ENCODE measurements at places on chromosomes 4 and X.

DNA sequence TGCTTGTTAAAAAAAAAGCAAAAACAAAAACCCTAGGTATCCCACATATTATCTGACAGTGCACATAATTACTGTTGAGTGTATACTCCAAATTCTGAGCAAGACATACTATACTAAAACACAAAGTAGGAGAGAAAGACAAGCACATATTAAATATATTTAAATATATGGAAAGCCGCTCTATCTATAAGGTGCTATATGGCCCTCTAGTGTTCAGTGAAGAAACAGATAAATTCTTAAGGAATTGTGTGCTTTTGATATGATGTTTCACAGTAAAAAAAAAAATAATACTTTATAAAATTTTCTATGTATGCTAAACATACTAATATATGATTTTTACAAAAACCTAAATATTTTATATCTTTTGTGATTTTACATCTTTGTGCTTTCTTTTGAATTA, 137.8 kb downstream of the FBXW7 start:
- DNase-seq = no peak

GRCh38 chr4:92953462-92953861, 649.7 kb downstream of the GRID2 start:
- no peak for DNase-seq

DNA sequence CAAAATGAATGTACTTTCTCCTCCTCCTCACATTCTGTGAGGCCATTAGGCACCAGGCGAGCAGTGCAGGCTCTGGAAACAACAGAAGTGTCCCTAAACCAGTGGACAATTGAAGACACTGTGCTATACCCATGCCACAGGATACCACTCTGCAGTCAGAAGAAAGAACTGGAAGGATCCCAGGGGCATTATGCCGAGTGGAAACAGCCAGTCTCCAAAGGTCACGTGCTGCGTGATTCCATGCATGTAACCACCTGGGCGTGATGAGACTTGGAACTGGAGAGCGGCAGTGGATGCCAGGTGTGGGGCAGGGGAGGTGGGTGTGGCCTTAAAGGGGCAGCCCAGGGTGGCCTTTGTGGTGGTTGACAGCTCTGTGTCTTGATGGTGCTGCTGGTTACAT, 139.4 kb downstream of the EVC2 start:
- no peak for DNase-seq

GRCh38 chr4:113628711-113629110, 132.8 kb downstream of the CAMK2D start:
- no peak for DNase-seq

DNA sequence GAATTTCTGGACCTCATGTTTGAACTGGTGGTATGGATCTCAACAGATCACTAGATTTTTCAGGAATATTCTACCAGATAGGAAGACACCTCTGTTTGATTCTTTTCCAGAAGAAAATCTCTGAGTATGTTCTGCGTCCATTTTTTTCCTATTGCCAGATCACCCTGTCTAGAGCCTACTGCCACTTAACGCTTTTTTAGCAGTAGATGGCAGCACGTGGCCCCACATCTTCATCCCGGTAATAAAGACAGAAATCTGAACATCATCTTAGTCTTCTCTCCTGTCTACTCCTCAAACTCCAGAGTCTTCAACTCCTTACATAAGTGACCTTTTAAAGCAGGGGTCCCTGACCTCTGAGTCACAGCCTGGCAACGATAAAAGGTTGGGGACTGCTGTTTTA, 184.7 kb downstream of the TMA16 start:
- DNase-seq = no peak

DNA sequence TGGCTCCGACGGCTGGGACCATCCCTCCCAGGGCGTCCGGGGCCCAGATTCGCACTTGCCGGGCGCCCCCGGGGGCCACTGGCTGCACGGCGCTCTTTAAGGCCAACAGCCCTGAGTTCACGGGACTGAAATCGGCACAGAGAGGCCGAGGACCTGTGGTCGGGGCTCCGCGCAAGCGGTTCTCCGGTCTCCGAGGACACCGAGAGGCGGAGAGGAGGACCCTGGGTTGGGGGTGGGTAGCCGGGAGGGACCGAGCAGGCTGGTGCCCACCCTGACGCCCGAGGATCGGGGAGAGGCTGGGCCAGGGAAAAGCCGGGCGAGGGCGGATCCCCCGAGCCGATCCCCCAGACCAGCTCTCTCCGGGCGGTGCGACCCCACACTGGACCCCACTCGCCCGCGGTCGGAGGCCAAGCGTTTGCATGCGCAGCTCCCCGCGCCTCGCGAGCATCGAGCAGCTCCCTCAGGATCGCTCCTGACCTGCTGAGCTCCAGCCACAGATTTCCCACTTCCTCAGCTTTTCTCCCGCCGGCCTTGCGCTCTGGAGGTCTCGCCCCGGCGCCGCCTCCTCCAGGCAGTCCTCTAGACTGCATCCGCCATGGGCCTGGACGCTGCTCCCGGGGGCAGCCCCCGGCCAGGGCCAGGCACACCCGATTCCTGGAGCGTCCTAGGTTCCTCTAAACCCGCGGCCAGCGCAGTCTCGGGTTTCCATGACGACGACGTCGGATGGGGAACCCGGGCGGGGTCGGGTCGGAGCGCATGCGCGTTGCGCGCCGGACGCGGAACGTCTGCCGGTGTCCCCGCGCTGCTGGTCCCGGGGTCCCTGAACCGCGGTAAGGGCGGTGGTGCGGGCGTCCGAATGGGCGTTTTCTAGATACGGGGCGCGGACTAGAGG, 17.6 kb upstream of the NAT8L start:
- peak; percentile 98 for DNase-seq

DNA sequence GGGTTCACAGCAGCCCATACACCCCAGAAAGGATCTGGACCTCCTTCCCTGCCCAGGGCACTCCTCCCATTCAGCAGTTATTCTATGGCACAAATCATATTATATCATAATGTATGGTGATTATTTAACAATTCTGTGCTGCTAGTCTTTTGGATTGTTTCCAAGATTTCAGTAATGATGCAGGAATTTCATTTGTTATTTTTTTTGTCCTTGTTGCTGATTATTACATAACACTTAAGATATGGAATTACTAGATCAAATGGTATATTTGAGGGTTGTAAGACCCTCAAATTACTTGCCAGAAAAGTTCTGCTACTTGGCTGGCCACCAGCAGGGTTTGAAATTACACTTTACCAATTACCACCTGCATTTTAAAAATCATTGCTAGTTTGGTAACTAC, 36.4 kb downstream of the QDPR start:
- peak; percentile 82 for DNase-seq

GRCh38 chr4:131337936-131338335, 1811.2 kb upstream of the PCDH10 start:
- DNase-seq = no peak

- DNase-seq = peak; percentile 19
These were observed 20.1 kb upstream of the SASH3 start for GRCh38 chrX:129759576-129760061.

GRCh38 chrX:136468391-136469103, 19.2 kb upstream of the BRS3 start:
- no peak for DNase-seq

- no peak for DNase-seq
These were observed 47.8 kb downstream of the KDR start for GRCh38 chr4:55077577-55077976.

DNA sequence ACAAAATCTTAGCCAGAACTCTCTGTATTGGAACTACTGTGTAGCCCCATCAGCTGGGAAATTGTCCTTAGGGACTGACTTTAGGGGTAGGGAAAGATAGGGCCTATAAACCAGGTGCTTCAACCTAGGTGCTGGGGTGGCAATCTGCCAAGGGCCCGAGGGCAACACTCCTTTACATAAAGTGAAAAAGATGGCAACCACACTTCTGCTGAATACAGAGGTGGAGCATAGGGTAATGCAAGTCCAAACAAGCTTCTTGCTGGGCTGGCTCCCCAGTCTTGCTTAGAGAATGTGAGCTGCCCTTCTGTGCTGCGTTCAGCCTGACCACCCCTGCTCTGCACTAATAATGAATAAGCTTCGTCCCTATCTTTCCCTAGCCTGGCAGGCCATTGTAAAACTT, 9.8 kb downstream of the ZBTB33 start:
- no peak for DNase-seq

- DNase-seq = no peak
These were observed 337.8 kb downstream of the PDGFC start for GRCh38 chr4:156633847-156634246.

DNA sequence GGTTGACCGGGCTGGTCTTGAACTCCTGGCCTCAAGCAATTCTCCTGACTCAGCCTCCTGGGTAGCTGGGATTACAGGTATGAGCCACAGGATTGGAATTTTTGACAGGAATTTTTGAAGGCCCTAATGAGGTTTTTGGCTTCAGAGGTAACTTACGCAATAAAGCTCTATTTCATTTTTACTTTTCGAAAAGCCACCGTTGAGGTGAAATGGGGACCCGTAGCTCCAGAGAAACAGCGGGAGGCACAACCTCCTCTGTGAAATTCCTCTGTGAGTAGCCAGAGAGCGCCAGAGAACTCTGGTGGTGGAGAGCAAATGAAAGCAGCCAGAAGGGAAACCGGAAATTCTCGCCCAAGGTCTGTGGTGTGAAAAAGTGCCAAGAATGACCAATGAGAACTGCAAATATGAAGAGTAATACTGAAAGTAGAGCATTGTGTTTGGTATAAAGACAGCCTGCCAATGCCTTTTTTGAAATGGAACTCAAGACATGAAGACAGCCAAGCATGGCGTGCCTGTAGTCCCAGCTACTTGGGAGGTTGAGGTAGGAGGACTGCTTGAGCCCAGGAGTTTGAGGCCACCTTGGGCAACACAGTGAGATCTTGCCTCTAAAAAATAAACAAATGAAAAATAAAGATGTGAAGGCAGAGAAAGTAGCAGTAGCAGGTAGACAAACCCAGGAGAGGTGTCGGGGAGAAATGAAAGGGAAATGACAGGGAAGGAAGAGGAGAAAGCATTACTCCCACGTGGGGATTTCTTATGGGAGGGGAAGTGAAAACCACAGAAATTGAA, 33.0 kb upstream of the TMEM131L start:
- peak; percentile 85 for DNase-seq

DNA sequence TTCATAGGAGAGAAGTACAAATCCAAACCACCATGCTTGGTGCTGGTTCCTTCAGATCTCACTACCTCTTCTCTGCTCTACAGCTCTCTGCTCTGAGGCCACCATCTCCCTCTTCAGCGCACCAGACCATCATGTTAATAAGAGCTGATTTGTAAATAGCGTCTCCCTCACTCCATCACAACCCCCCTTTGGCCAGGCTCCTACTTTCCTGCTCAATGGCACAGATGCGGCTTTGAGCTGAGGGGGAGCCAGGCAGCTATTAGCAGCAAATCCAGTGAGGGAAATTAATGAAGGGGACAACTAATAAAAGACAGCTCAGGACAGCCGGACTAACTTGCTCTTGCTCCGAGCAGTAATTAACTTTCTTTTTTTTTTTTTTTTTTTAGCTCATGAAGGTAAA, 13.1 kb downstream of the NEUROG2 start:
- no peak for DNase-seq

- DNase-seq = no peak
These were observed 345.1 kb downstream of the INPP4B start for GRCh38 chr4:142500966-142501365.

GRCh38 chr4:94395562-94395961, 52.9 kb upstream of the HPGDS start:
- DNase-seq = no peak

DNA sequence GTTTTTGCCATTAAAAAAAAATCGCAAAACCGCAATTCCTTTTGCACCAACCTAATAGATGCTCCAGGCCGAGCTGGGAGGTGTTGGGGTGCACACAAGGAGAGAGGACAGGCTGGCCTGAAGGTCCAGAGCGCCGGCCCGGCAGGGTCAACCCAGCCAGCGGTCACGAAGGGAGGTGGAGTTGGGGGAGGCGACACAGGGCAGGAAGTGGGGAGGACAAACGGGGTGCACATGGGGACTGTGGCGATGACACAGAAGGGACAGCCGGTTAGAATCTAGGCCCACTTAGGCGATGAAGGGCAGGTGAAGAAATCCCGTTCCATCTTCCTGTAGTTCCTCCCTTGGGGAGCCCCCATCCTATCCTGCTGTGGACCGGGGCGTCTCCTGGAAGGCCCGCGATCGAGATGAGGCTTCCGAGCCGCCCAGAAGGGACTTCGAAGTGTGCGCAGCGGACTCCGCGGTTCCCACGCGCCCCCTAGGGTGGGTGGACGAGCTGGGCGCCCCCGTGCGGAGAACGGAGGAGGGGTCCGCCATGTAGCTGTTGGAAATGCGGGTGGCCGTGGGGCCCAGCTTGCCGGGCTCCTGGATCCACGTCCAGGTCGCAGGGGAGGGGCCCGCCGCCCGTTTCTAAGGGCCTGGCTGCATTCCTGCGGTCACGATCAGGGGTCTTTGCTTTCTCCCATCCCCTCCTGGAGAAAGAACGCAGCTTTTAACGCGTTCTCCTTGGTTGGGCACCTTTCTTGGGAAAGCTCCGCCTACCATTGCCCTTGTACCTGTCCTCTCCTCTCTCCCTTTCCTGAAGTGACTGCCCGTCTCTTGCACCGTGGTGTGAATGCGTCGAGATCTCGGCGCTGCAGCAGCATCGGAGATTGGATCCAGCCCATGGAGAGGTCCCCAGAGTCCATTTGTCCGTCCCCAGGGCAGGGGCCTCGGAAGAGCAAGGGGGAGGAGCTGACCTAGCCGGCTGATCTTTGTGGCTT, 17.0 kb upstream of the HPF1 start:
- no peak for DNase-seq

- no peak for DNase-seq
These were observed 86.7 kb downstream of the PTTG2 start for GRCh38 chr4:38046727-38047489.

DNA sequence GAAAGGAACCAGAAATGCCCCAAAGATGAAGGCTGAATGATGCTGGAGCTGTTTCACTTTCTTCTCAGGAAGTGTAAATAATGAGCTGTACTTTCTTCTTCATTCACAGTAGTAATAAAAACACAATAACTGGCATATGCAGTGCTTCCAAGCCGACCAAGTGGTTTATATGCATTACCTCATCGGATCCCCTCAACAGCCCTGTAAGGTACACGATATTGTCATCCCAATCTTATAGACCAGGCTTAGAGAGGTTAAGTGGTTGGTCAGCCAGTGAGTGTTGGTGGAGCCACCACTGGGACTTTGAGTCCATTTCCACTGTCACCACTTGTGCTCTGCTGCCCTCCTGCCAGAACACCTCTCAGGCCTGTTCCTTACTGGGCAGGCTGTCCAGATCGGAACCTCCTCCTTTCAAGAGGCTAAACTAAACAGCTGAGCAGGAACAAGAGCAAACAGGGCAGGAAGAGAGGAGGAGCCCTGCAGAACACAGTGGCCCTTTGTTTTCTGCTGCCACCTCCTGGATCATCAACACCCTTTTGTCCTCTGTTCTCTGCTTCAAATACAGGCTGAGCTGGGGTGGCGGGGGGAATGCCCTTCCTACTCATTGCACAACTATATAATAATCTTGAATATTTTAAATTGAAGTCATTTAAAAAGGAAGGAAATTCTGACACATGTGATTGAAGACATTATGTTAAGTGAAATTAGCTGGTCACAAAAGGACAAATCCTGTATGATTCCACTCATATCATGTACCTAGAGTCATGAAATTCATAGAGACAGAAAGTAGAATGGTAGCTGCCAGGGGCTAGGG, 112.5 kb upstream of the ATP6AP2 start:
- DNase-seq = peak; percentile 71

GRCh38 chr4:79367096-79367495, 40.9 kb downstream of the GK2 start:
- no peak for DNase-seq

All from osteoblast (primary cell).